ENCODE measurements at places on chromosomes 16 and 17.
A peak's percentile ranks its signal among the peaks of the same experiment; 100 is the strongest.

DNA sequence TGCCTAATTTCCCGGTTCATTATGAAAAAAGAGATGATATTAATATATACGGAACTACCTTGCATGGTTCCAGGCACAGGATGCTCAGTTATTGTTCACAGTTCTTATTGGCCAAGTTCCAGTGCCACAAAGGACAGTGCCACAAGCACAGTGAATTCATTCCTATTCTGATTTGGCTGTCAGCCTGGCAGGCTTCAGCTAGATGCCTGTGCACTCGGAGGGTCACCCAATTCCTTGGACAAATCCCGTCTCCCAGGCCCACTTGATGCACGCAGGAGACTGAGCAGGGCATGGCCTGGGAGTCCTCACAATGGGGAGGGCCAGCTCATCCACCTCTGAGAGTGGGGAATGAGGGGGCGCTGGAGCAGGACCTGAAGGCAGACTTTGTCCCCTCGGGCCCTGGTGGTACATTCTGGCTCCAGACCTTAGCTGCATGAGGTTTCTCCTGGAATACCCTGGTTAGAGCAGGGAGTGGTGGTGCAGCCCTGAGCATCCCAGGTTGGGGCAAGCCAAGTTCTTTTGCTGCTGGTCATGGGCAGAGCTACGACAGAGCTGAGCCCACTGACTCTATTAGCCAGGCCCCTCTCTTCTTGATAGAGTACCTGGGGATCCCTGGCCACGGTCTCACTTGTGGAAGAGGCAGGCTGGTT, 41.4 kb downstream of the MIS12 start:
- no peak for DNase-seq

DNA sequence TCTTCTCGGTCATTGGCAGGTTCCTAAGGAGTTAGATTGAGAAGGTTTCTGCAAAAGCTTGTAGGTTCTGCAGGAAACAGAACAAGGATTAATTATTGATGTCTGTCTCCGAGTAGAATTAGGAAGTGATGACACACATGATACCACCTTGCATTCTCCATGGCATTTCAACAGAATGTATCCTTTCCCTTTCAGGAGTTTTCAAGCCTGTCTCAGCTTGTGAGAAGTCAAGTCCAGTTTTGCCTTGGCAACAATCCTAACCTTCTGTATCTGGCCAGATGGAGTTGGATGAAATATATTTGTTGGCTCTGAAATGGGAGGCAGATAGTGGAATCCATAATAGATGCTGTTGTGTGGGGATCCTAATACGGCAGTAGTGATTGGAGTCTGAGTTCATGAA, 235.5 kb downstream of the SHISA9 start:
- no peak for DNase-seq

GRCh38 chr16:57127836-57128235, 35.5 kb downstream of the CPNE2 start:
- no peak for DNase-seq

DNA sequence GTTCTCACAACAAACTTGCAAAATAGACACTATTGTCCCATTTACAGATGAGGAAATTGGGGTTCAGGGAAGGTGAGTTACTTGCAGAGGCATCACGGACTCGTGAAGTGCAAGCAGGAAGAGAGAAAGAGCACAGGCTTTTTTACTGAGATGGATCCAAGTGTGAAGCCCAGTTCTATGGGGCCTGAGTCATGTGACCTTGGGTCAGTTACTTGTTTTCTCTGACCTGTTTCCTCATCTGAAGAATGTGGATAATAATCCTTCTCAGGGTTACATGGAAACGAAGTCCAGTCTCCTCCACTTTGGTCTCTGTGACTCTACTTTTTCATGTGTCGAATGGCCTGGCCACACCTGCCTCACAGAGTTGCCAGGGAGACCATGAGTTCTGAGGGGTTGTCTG, 134.4 kb downstream of the SPACA3 start:
- DNase-seq, result no peak

- no peak for DNase-seq
Observed at GRCh38 chr17:64024215-64024654, 3.8 kb upstream of the ICAM2 start.

GRCh38 chr16:85522842-85523601, 90.1 kb upstream of the GSE1 start:
- DNase-seq, result no peak

GRCh38 chr17:39676198-39676819, 8.1 kb downstream of the PNMT start:
- DNase-seq, result peak; percentile 36

- no peak for DNase-seq
Observed at GRCh38 chr17:55433029-55433628, 11.5 kb upstream of the MMD start.

DNA sequence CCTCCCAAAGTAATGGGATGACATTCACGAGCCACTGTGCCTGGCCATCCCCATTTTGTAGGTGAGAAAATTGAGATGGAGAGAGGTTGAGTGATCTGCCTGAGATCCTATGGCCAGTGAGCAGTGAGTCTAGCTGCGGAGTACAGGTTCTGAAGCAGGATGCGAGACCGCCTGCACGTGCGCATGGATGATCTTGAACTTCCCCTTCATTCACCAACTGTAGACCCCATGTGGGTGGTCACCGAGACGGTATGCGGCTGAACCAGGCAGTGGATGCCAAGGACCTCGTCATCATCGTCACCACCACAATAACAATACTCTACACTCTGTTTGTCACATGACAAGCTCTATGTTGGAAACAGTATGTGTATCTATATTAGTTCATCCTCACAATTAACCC, 6.2 kb upstream of the SPNS3 start:
- DNase-seq, result no peak

DNA sequence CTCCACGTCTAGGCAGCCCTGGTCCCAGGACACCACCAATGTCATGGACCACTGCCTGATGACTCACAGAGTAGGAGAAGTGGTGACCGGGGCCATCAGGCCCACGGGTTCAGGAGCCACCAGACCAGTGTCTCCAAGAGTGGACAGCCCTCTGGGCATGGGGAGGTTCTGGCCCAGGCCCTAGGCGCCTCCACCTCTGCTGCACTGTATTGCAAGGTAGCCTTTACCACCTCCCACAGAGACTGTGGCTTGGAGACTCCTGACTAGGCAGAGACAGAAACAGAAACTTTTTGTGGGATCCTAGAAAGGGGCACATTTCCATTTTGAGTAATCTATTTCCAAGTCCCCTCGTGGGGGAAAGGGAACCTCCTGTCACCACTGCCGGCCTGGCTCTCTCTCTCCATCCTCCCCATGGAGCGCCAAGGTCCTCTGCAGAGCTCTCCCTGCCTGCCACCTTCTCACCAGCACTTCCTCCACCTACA, 2.9 kb downstream of the CDIP1 start:
- DNase-seq, result no peak

- DNase-seq, result peak; percentile 33
Observed at GRCh38 chr17:81481073-81481799, 31.4 kb downstream of the ACTG1 start.

DNA sequence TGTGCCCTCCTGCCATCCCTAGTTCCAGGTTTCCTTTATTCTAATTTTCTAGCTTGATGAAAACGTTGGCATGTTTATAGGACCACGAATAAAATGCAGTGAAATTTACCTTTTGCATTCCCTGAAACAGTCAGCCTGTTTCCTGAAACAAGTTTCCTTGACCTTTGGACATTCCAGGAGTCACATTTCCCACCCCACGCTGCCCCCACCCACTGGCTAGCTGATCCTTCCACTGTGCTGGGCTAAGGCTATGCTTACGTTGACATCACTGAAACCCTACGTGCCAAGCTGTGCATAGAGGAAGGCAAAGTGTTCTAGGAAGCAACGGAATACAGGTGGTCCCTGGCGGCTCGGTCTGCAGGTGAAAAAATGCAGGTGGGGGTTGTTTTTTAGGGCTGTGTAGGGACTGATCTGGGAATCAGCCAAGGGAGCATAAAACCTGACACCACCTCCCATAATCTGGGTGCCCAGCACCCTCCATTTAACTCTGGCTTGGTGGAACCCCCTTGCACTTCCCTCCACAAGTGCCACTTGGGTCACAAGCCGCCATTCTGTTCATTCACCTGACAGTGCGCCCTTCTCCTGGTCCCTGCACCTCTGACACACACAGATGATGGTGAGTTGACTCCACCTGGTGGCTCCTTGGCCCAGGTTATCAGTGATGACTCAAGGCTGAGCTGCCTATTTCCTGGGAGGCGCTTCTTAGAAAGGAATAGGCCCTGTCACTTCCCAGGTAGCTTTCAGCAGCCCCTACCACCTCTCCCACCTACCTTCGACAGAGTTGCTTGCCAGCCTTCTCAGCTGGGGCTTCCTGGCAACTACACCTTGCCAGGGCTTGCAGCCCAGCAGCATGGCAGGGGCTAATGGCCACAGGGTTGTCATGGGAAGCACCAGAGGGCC, 83.7 kb downstream of the N4BP1 start:
- no peak for DNase-seq

- no peak for DNase-seq
Observed at GRCh38 chr17:45692661-45693060, 91.5 kb upstream of the CRHR1 start.

- DNase-seq, result no peak
Observed at GRCh38 chr17:4480929-4481898, 17.5 kb upstream of the SPNS2 start.

- no peak for DNase-seq
Observed at GRCh38 chr16:69717066-69717465, 9.3 kb downstream of the NQO1 start.

DNA sequence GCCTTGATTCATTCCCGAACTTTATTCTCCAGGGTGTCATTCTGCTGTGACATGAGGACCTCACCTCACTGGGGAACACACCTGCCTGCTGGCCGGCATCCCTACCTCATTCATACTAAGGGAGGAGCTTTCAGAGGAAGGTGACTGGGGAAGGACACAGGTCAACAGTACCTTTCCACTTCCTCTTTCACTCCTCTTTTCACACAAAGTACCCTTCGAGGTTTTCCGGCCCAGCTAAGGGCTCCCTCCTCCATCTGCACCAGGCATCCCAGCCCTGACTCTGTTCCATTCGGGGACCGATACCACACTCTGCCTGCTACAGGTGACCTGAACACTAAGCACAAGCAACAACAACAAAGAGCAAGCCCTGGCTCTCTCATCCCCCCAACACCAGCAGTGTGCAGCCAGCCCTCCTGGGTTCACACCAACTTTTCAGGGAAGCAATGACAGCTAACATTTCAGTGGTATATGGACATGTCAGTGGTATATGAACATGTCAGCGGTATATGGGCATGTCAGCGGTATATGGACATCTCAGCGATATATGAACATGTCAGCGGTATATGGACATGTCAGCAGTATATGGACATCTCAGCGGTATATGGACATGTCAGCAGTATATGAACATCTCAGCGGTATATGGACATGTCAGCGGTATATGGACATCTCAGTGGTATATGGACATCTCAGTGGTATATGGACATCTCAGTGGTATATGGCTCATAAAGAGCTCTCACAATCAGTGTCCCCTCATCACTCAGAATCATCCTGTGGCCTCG, 16.0 kb downstream of the TRIM25 start:
- no peak for DNase-seq

- DNase-seq, result no peak
Observed at GRCh38 chr17:4187076-4187475, 44.1 kb downstream of the CYB5D2 start.

- DNase-seq, result no peak
Observed at GRCh38 chr16:62969711-62970318, 933.6 kb upstream of the CDH8 start.

GRCh38 chr17:34174496-34174895, 80.6 kb upstream of the CCL2 start:
- no peak for DNase-seq

- no peak for DNase-seq
Observed at GRCh38 chr16:29849505-29849904, 13.5 kb downstream of the CDIPT start.

GRCh38 chr17:68627956-68628575, 26.9 kb upstream of the FAM20A start:
- DNase-seq, result no peak

GRCh38 chr16:23362460-23363317, 60.6 kb downstream of the SCNN1B start:
- no peak for DNase-seq

GRCh38 chr16:10675216-10675615, 19.5 kb downstream of the TEKT5 start:
- DNase-seq, result no peak

DNA sequence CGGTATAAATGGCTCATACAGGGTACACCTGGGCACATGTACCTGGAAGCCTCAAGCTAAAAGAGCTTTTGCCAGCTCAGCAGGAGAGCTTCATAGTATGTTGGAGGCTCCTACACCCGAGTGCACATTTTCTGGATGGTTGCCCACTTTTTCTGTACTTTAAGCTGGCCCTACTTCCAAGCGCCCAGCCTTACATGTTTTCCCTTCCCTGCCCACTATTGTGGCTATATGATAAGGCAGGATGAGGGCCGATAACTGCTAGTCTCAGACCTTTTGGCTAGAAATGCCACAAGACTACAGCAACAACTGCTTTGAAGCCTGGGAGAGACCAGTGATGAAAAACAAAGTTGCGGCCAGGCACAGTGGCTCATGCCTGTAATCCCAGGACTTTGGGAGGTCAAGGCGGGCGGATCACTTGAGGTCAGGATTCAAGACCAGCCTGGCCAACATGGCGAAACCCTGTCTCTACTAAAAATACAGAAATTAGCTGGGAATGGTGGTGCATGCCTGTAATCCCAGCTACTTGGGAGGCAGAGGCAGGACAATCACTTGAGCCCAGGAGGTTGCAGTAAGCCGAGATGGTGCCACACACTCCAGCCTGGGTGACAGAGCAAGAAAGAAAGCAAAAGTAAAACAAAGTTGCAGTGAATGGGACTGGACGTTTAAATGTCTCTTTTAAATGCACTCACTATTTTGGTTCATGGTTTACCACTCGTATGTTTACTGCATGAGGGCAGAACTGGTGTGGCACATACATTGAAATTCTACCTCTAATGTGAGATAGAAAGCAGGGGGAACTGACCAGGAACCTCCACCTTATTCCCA, 14.2 kb upstream of the MARCHF10 start:
- DNase-seq, result no peak

GRCh38 chr16:83806036-83806435, 1.7 kb upstream of the HSBP1 start:
- DNase-seq, result no peak

DNA sequence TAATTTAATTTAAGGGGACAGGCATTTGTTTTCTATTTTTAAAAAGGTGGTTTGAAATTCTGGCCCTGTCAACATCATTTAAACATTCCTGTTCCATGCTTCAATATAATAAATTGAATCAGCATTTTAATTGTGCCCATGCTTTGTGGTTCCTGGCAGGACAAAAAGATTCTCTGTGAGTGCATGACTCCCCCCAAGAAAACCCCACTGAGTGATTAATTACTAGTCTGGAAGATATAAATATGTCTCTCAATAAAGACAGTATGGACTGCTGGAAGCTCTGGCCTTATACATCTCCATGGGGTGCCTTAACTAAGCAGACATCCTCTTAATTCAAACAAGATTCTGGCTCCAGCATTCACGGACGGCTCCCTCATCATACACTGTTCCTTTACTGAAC, 95.0 kb upstream of the PSMD7 start:
- DNase-seq, result no peak

GRCh38 chr16:81770008-81770407, 9.1 kb upstream of the PLCG2 start:
- no peak for DNase-seq

DNA sequence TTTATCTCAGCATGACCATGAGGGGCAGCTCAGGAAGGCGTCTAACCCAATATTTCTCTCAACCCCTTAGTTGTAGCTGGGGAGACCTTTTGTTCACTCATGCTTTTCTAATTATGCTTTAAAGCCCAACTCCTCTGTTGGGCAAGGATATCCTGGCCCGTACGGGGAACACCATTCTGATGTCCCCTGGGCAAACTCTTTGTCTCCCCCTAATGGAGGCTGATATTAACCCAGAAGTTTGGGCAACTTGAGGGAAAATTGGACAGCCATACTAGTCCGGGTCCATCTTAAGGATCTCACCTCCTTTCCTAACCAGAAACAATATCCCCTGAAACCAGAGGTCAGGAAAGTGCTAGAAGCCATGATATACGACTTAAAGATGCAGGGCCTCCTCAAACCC, 143.7 kb upstream of the COX10 start:
- DNase-seq, result no peak
